Hepatocyte (in vitro differentiated cells): ENCODE measurements at places on chromosomes 13 and 19.

GRCh38 chr13:34847766-34848165 lies 94.3 kb upstream of the NBEA start:
- no peak for DNase-seq

GRCh38 chr19:3206216-3206953 lies 18.1 kb upstream of the CELF5 start:
- DNase-seq: no peak

GRCh38 chr13:95955255-95955654 lies 97.9 kb downstream of the UGGT2 start:
- DNase-seq: no peak

DNA sequence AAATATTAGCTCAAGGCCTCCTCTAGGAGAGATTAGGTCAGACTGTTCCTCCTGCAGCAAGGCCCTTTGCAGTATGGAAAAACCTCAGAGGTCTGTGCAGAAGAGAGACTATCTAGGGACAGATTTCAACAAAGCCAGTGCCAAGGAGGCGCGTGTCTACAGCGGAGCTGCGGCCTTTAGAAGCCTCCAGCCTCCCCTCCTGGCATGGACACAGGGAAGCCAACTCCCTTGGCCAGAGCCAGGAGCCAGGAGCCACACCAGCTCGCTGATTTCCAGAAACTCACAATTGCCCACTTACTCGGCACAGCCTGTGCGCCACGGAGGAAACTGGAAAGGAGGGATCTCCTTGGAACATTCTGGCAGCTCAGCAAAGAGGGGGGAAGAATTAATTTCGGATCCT lies 63.4 kb downstream of the INSR start:
- DNase-seq: no peak

DNA sequence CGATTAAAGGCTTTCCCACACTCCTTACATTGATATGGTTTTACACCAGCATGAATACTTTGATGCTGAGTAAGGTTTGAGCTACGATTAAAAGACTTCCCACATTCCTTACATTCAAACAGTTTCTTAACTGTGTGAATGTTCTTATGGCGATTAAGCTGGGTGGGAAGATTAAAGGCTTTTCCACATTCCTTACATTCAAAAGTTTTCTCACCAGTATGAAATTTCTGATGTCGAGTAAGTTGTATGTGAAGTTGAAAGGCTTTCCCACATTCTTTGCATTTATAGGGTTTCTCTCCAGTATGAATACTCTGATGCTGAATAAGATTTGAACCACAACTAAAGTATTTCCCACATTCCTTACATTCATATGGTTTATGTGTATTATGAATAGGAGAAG lies 20.0 kb downstream of the ZNF780B start:
- no peak for DNase-seq

DNA sequence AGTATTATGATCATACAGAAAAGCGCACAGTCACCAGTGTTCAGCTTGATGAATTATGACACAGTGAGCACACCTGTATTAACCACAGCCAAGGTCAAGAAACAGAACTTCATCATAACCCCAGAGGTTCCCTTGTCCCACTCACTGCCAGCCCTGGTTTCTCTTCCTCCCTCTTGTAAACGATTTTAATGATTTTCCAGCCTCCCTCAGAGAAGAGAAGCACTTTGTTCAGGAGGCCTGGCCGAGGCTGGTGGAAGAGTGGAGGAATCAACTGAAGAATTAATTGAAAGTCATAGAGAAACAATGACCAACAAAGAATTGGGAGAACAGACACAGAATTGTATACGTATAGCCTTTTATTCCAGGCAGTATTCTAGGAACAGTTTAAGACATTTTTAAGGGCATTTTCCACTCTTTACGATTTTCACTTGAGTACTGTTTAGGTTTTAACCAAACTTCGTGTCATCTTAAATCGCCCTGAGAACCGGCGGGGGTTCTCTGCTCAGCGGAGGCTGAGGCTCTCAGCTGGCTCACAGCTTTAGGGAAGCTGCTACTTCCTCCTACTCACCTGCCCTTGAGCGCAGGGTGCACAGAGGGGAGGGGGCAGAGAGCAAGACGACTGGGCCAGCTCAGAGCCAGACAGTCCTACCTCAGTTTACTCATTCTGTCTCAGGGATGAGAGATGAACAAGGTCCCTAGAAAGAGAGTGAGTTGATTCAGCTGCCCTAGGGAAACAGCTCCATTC lies 108.6 kb downstream of the AKAP11 start:
- DNase-seq: no peak

DNA sequence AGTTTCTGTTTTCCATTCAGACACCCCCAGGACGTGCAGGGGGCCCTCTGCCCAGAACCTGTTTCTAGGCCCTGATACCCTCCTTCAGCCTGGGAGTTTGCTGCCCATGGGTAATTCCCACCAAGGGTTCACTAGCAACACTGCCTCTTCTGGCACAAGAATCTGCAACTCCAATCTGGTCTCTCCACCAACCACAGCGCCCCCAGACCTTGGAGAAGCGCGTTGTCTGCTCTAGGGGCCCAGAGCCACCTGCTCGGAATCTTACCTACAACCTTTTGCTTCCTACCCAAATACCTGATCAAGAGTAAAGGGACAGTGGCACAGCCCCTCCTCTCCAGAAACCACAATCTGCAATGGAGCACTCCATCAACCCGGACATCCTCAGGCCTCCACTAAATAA lies 763 bp downstream of the ZNF180 start:
- DNase-seq: no peak

DNA sequence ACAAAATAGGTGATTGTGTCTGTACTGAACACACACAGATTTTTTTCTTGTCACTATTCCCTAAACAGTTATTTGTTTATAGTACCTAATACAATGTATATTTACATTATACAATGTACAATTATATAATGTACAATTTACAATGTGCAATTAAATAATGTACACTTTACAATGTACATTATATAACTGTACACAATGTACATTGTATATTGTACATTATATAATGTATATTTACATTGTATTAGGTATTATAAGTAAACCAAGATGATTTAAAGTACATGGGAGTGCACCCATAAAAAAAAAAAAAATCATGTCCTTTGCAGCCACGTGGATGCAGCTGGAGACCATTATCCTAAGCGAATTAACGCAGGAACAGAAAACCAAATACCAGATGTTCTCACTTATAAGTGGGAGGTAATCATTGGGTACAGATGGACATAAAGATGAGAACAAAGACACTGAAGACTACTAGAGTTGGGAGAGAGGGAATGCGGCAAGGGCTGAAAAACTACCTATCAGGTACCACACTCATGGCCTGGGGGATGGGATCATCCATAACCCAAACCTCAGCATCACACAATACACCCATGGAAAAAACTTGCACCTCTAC lies 68.1 kb downstream of the ABCC4 start:
- no peak for DNase-seq

- peak; percentile 96 for DNase-seq
These were observed at the start of gene ZNF223 for GRCh38 chr19:44051650-44052402. TSS of gene ZNF223 (plus strand) at chr19:44052036. CDS start at chr19:44055177, 3,141 bp downstream.

GRCh38 chr19:21314676-21315075 lies 14.5 kb downstream of the ZNF708 start:
- DNase-seq: peak; percentile 14

- DNase-seq: no peak
These were observed 3.6 kb downstream of the LRRC25 start for GRCh38 chr19:18393836-18394235.

- no peak for DNase-seq
These were observed 298.6 kb downstream of the DCLK1 start for GRCh38 chr13:35832551-35832950.

DNA sequence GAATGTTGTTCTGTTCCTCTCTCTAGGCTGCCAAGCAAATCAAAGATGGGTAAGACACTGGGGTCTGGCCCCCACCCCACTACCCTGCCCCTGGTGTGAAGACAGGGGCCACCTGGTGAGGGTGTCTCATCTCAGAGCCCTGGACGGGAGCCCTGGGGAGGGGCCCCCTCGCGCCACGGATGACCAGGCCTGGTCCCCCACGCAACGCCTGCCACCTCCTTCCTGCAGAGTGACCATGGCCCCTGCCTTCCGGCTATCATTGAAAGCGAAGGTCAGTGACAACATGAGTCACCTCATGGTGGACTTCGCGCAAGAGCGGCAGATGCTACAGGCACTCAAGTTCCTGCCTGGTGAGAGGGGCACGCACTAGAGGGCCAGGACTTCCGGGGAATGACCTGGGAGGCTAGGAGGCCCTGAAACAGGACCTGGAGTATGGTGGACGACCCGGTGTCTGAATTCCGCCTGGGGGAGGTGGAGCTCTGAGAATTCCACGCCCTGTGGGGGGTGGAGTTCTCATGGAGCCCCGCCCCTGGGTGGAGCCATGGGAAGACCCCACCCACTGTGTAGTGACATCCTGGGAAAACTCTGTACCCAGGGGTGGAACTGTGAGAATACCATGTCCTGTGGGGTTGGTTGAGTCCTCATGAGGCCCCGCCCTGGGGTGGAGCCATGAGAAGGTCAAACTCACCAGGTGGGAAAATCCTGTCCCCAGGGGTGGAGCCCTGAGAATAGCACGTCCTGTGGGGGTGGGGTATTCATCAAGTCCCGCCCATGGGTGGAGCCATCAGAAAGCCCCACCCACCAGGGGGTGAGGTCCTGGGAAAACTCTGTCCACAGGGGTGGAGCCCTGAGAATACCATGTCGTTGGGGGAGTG lies 6.1 kb downstream of the FSD1 start:
- no peak for DNase-seq

DNA sequence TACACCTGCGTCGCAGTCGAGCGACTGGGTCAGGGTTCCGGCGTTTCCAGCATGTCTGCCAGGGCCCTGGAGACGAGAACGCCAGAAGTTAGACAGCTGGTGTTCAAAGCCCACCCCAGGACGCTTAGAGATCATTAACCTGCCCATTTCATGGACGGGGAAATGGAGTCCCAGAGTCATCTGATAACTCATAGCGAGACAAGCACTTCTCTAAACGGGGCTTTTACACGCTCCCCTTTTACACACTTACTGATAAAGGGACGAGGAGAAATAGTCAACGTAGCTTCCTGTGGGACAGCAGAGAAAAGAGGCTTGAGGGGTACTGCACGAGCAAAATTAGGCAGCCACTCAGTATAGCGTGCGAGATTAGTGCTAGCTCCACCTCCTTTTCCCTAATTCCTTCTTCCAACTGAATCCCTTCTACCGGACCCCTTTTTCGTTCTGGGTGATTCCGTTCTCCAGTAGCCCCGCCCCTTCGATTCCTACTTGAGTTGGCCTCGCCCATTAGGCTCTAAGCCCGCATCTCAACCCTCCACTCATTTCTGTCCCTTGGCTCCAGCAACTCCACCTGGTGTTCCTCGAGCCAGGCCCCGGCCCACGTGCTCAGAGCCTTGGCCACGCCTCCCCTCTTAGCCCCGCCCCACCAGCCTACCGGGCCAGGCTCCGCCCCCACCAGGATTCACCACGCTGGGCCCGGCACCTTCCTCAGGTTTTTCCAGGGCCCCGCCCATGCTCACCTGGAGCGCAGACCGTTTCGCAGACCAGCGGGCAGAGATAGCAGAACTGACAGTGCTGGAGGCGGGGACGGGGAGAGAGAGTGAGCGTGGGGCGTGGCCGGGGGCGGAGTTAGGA lies 3.7 kb downstream of the HRC start:
- peak; percentile 89 for DNase-seq

GRCh38 chr13:26052337-26052736 lies 521 bp upstream of the SHISA2 start:
- DNase-seq: no peak

GRCh38 chr19:53907690-53908089 lies 1.4 kb upstream of the CACNG7 start:
- DNase-seq: no peak

DNA sequence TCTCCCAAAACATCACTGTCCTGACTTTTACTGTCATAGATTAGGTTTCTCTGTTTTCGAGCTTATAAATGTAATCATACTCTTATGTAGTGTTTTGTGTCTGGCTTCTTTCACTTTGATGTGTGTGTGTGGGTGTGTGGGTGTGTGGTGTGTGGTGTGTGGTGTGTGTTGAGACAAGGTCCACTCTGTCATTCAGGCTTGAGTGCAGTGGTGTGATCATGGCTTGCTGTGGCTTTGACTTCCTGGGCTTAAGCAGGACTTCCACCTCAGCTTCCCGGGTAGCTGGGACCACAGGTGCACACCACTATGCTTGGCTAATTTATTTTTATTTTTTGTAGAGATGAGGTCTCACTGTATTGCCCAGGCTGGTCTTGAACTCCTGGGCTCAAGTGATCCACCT lies 59.6 kb downstream of the PDS5B start:
- DNase-seq: no peak

- no peak for DNase-seq
These were observed 25.8 kb upstream of the SPATA13 start for GRCh38 chr13:24134757-24135156.

DNA sequence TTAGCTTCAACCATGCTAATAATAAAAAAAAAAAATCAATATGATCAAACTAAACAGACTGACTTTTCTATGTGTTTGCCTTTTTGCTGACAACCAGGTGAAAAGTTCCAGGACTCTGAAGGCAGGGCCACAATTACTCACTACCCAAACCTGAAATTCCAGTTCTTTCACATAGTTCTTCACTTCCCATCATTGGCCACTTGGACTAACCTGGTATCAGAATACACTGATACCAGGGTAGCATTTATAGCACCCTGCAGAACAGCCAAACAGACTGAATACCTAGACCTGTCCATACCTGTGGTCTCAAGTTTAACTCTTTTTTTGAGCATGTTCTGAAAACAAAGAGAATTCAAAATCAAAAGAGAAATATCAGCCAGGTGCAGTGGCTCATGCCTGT lies 25.1 kb downstream of the ELF1 start:
- DNase-seq: peak; percentile 83

DNA sequence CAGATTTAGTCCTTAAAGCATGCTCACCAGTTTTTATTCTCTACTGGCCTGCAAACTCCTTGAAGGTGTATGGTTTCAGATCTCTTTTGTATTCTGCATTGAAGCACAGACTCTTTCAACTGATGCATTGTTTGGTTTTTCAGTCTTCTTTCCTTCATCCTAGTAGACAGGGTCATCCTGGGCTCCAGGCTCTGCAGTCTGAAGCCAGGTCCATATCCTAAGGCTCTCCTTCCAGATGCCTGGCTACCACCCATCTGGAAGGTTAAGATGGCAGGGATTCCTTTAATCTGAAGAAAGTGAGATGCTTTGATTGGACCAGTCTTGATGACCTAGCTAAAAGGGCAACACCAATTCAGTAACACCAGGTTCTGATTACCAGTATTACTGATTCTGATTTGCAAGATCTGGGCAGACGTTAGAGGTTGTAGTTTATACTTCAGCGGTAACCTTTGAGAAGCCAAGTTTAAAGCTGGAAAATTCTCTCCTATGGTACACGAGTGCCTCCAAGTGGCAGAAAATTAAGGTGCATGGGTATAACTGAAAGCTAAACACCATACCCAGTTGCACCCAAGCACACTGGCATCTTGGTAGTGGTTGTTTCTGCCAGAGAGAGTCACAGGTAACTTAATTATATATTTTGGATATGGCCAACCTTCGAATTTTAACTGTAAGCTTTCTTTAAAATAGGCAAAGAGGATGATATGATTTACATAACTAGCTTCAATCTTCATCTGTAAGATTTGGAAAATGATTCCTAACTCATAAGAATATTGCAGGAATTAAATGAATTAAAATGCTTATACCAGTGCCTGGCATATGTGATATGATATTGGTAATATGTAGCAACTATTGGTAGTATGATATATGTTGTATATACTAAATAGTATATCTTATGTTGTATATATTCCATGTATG lies 1651.9 kb upstream of the MIR17HG start:
- DNase-seq: peak; percentile 65

GRCh38 chr13:79485014-79485811 lies 4.3 kb downstream of the NDFIP2 start:
- DNase-seq: peak; percentile 80

GRCh38 chr19:46033401-46033800 lies 7.4 kb downstream of the IGFL4 start:
- DNase-seq: no peak

- no peak for DNase-seq
These were observed 12.2 kb upstream of the MYH14 start for GRCh38 chr19:50191216-50191615.
